Vagina (tissue), 2 donors: ENCODE measurements at places on chromosomes 3 and 15. TPM values are rescaled to one million over a fixed set of nuclear protein-coding genes. Genes with fewer than 3 reads are reported as not detected.

DNA sequence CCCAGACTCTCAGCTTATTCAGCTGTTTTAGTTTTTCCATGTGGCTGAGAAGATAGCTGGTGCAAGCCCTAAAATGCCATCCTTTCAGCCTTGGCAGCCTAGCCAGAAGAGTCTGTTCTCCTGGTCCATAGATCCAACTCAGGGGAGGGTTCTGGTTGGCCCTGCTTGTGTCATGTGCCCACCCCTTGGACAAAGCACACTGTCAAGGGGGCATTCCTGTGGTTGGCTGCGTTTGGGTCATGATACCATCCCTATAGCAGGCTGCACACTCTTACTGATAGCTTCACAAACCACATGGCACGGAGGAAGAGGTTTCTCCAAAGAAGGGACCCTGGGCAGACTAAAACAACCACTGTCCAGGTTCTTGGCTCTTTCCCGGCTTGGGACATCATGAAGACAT, 8.4 kb upstream of the FSTL1 start:
- peak; percentile 34 for DNase-seq

DNA sequence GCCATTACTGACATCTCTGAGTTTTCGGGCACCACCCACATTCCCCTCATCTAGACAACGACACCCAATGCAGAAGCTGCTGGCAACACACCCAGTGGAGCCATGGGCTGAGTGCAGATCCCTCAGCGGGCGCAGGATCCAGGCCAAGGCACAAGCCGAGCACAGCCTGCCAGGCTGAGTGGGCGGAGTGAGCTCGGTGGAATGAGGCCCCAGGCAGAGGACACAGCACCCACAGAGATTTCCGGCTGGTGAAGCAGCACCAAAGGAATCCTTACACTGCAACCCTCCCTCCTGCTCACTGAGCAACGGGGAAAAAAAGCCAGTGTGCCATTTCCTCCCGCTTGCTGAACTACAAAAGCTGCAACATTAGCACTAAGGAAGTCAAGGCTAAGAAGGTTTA, 34.3 kb downstream of the ZMAT3 start:
- DNase-seq: no peak

COL8A1 gene
- total RNA-seq: 23.1 TPM

- no peak for DNase-seq
Measured at GRCh38 chr15:73078722-73079121, 26.5 kb downstream of the NEO1 start.

GABRR3 gene
- total RNA-seq: not detected

DNA sequence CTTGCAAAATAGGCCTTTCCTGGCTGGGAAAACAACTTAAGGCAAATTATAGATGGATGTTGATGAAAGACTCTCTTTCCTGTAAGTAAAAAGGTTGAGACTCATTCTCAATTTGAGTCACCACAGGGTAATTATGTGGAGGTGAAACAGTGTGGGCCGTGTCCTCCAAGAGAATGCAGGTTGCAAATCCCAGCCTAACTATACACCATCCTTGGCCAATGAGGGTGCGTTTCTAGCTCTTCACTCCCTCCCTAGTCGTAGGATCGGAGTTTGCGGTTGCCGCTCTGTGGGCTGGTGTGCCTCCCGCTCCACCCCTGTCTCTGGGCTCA, 259.9 kb downstream of the PLCL2 start:
- no peak for DNase-seq

DNA sequence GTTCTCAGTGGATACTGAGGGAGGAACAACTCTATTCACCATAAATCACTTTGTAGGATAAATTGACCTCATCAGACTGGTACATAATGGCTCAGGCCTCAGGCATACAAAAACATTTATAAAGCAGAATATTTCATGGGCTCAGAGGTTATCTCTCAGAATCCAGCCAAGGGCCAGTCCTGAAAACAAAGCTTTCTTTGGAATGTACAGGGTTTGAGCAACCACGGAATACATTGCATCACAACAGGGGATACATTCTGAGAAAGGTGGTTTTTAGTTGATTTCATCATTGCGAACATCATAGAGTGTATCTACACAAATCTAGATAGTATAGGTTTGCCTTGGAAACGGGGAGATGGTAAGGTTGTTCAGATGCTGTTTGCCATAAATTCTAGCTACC, 33.4 kb upstream of the CTDSPL2 start:
- no peak for DNase-seq

DNA sequence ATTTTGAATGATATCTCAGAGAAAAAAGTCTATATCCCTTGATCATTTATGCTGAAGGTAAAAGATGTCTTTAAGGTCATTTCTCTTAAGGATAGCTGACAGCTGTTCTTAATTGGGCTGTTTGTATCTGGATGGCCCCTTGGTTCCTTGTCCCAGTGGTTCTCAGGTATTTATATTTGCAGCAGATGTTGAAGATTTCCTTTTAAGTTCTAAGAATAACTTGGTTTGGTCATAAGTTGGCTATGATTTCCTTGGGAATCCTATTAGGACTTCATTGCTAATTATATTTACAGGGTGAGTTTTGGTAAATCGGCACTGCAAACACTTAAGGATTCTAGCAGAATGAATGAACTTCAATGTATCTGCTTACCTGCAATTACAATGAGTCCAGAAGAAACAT, 460.4 kb upstream of the SGO1 start:
- no peak for DNase-seq

SLC9C1 gene
- not detected for total RNA-seq

GRCh38 chr3:6601374-6601773, 259.5 kb upstream of the GRM7 start:
- DNase-seq: no peak

TMEM212 gene
- not detected for total RNA-seq

GOLGA8R gene
- 3.2 TPM for total RNA-seq

DNA sequence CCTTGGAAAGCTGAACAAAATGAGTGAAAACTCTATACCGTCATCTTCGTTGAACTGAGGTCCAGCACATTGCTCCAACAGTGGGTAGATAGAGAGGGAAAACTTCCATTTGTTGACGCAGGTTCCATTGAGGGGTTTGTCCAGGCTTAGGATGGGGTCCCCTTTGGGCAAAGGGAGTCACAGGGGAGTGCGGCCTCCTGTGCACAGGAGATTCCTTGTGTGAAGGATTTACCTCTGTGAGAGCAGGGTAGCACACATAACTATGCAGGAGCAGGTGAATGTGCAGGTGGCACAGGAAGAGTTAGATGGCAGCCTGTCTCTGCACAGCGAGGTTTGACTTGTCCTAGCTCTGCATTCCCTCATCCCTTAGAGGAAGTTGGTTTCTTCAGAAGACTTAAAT, 139.3 kb downstream of the SNRPN start:
- DNase-seq: no peak

DNA sequence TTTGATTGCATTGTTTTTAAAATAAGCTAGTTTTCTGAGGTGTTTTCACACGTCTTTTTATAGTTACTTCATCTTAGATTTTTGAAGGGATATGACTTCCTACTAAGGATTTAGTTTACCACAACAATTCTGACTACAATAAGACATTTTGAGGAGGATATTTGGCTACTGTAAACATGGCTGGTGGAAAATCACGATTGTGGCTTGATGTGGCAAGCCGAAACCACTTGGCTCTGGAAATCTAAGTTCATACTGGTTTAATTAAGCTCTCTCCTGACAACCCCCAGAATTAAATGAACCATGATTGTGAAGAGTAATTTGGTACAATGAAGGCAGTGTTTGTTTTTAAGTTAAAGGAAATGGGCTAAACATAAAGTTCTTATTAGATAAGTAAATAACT, 30.8 kb downstream of the ST3GAL6 start:
- DNase-seq: no peak

DNA sequence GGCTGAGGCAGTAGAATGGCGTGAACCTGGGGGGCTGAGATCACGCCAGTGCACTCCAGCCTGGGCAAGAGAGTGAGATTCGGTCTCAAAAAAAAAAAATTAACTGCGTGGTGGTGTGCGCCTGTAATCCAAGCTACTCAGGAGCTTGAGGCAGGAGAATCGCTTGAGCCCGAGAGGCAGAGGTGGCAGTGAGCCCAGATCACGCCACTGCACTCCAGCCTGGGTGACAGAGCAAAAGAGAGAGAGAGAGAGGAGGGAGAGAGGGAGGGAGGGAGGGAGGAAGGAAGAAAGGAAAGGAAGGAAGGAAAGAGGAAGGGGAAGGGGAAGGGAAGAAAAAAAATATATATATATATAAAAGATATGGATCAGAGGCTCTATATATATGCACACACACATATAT, 6.0 kb downstream of the TM4SF19 start:
- no peak for DNase-seq

DNA sequence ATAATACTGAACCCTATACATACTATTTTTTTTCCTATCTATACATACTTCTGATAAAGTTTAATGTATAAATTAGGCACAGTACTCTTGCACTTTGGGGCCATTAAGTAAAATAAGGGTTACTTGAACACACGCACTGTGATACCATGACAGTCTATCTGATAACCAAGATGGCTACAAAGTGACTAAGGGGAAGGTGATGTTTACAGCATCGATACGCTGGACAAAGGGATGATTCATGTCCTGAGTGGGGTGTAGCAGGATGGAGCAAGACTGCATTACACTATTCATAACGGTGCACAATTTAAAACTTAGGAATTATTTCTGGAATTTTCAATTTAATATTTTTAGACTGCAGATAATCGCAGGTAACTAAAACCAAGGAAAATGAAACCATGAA, 30.0 kb upstream of the SLC2A2 start:
- DNase-seq: no peak

- no peak for DNase-seq
Measured at GRCh38 chr3:149717391-149718056, 34.8 kb downstream of the COMMD2 start.

PTH1R gene
- total RNA-seq: 13.0 TPM

DNA sequence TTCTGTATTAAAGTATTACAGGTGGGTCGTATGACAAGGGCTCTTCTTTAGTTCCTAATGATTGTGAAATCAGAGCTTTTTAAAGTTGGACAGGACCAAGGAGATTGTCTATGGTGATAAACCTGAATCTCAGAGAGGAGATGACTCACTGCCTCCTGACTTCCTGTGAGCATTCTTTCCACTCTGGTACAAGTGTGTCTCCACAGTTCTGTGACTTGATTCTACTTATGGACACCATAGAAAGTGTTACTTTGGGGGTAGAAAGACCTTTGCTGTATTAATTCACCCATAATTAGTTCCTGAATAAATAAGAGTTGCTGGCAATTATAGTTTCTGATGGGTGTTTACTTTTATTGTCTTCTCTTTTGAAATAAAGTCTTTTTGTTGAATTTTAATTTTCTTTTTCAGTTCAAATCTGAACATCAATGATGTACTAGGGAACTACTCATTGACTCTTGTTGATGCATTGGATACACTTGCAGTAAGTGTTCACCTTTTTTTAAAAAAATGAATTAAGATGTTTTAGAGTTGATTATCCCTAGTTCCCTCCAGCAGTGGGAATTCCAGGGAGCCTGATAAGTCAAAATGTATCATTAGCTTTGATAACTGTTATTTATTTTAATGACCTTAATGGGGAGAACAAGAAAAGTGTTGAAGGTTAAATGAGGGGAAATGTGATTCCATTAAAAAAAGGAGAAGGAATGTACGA, 7.4 kb downstream of the EDEM1 start:
- no peak for DNase-seq

SEMA3G gene
- total RNA-seq: 8.3 TPM

SPTSSB gene
- total RNA-seq: 2.9 TPM

LRRIQ4 gene
- total RNA-seq: not detected

MINDY4B gene
- total RNA-seq: not detected
